ENCODE measurements at places on chromosomes 1 and 21. TPM values are rescaled to one million over a fixed set of nuclear protein-coding genes. Genes with fewer than 3 reads are reported as not detected.

DNA sequence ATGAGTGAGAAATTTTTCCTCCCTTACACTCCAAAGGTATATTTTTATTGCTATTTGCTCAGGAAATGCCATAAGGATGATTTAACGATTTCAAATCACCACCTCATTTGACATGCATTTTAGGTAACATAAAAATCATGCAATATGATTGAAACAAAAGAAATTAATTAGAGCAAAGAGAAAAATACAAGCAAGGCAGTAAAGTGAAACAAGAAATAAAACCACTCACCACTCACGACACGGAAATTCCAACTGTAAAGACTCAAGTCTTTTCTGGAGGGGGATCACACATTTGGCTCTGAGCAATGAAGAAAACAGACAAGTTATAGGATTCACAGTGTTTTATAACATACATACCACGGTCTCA is 86.8 kb upstream of the ARHGAP29 start:
- DNase-seq: no peak

GRCh38 chr1:179706339-179706941 is 36.7 kb upstream of the FAM163A start:
- peak; percentile 54 for DNase-seq

- DNase-seq: no peak
Measured at GRCh38 chr1:27021354-27022031, 8.8 kb upstream of the TENT5B start.

DNA sequence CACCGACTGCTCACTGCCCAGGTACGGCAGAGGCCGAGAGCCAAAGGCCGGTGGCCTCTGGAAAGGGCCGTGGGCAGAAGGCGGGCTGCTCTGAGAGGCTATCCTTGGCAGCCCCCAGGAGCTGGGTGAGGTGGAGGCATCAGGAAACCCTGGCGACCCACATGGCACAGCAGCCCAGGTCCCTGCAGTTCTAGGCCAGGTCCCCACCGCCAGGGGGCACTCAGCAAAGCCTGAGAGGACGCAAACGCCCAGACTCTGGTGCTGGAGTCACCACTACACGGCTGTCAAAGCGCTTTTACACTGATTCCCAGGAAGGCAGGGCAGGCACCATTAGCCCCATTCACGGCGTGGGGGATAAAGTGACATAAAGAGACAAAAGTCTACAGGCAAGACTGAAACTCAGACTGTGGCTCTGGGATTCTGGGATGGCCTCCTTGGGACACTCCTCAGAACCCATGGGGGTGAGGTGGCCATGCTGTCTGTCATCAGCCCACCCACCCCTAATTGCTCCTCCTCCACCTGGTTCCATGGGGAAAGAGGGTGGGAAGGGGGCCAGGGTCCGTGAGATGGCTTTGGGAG is 4.9 kb downstream of the PLEKHG5 start:
- DNase-seq: peak; percentile 96

DNA sequence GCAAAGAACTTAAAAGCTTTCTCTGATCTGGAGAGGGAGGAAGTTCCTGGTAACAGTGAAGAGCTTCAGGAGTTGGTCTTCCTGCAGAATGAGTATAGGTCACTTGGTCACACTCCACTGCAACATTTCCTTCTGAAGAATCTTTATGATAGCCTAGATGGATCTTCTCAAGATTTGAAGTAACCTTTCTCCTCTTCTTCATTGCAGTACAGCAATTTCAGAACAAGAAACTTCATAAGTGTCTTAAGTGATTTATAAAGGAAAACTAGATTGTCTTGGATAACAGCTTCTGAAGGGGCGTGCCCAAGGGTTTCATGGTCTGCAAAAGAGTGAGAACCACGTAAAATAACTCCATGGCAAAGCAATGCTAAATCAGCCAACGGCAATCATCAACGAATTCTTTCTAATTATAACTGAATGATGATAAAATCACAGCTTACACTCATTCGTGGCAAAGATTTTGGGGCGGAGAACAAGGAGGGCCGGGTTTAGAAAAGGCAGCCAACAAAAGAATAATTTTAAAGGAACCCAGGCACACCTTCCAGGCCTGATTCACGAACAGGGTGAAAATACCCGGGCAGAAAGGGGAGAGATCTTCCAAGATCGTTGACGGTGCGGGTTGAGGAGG is 53.9 kb upstream of the ASPM start:
- DNase-seq: peak; percentile 38

DNA sequence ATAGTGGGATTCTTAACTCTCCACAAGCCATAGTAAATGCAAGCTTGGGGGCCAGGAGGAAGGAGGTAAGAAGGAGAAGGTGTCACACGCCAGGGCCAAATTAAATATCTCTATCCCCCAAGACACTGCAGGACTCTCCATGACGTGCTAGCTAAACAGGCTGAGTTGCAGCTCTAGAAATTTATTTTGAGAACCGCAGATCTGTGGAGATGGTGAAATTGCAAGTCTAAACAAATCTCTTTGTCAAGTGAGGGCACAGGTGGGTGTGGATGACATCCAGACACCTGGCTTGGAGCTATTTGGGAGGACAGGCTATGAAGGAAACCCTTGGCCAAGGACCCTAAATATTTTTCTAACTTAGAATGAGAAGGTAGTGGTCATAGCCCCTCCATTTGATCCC is 39.5 kb upstream of the USP1 start:
- no peak for DNase-seq

DNA sequence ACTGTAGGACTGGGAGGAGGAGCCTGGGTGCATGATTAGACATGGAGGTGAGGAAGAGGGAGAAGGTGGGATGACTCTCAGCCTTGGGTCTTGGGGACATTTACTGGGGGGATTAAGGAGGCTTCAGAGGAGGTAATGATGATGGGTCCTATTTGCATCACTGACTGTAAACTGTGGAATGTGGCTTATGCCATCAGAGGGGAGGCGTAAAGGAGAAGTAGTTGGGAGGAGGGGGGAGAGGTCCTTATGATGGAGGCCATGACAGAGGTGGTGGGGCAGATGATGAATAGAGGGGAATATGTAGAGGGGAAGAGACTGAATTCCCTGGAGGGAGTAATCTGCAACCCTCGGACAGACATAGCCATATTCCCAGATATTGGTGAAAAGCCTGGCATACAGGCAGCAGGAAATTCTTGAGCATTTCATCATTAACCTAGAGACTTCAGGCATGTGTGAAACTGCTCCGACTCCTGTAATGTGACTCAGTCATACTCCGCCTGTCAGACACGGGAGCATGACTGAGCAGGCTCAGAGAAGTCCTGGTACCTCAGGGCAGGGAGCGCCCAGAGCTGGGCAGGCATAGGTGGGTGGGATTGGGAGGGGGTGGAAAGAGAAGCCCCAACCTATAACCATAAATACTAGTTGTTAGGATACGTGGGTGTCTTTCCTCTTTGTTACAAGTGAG is 8.0 kb upstream of the LCE5A start:
- DNase-seq: no peak

DNA sequence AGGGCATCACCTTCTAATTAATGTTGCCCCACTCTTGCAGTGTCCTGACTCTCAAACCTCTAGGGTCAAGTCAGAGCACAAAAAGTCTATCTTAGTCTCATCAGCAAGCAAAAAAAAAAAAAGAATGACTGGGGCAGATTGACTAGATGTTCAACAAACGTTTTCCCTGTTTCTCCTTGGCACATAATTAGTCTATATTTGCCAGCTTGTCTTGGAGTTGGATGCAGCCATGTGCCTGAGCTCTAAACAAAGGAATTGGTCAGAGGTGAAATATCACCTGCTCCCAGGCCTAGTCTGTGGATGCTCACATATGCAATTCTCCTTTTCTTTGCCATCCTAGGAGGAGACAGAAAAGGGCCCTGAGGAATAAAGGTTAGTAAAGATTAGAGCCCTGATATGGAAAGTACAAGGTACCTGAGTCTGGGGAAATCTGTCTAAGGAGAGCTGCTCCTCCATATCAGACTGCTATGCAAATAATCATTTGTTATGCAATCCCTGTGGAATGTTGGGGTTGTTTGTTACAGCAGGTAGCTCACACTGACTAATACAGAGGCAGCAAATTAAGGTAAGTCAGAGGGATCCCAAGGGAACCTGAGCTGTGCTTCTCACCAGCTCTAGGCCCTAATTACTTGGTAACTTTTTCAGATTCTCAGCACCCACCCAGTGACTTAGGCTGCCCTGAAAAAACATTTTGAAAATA is 130.8 kb downstream of the BRINP2 start:
- DNase-seq: no peak

- no peak for DNase-seq
Measured at GRCh38 chr1:15410223-15410883, 665 bp downstream of the EFHD2 start.

GRCh38 chr1:150564051-150564991 is 15.1 kb downstream of the MCL1 start:
- no peak for DNase-seq

DNA sequence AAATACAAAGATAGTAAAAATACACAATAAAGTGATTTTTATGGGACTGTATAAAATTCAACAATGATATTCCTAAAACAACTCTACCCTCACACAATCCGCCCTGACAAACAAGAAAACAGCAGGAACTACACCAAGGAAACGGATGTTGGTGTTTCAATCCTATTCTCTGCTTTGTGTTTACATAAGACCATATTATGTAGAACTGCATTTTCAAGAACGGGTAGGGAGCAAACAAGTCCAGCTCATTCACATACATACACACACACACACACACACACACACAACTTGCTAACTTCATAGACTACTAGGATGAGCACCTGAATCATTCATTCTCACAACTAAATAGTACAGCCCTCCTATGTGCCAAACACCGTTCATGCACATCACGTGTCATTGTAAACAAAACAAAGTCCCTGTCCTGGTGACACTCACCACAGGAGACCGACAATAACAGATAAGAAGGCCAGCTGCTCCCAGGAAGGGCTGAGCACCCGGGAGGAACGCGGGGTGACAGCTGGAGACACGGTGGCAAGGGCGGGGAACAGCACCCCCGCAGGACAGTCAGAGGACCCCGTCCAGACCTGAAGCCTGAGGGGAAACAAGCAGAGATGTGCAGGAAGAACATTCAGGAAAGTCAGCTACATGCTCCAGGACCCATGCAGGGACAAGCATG is 43.0 kb downstream of the NPHP4 start:
- no peak for DNase-seq

GRCh38 chr1:119467857-119468668 is 38.9 kb upstream of the HSD3B1 start:
- no peak for DNase-seq

DNA sequence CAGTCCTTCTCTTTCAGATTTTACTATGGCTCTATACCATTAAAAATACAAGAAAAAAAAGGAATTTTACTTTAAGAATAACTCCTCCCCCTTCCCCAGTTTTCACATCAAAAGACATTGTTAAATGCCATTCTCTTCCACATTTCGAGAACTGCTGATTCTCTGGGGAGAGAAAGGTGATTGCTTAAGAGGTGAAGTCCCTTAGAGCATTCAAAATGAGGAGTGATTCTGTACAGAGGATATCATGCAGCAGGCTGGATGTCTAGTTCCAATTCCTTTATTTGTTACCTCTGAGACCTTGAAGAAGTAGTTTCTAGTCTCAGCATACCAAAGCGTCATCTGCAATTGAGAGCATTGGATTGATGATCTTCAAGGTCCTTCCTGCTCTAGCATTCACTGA is 46.9 kb downstream of the FMO3 start:
- DNase-seq: no peak

The AKNAD1 gene
- 0.60 TPM for total RNA-seq

The OR2L2 gene
- total RNA-seq: 0.09 TPM

The TTC34 gene
- 0.61 TPM for total RNA-seq

The LCE1C gene
- not detected for total RNA-seq

The CA14 gene
- 0.38 TPM for total RNA-seq
